Hematopoietic multipotent progenitor cell treated with erythropoietin and hydrocortisone succinate and interleukin-3 and kit ligand, for 4 days (in vitro differentiated cells): ENCODE measurements at places on chromosomes 2 and 18.

- DNase-seq: peak; percentile 13
Measured at GRCh38 chr2:60260639-60261296, 292.7 kb downstream of the BCL11A start.

GRCh38 chr18:49081511-49082155, 130.9 kb upstream of the SMAD7 start:
- DNase-seq: no peak

DNA sequence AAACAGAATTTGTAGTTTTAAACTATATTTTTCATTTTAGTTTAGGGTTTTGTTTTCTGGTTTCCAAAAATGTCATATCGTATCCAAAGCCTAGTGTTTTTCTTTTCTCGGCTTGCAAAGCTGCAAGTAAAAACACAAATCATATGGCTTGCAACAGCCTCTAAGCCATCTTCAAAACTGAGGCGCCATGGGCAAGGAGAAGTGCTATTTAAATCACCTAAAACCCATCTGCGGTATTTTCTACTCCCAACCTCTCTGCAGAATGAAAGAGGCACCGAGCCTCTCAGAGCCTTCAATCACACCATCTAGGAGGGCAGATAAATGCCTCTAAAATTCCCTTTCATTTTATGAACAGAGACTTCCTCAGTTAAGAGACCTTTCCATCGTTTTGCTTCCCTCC, 25.2 kb downstream of the FECH start:
- DNase-seq: no peak

DNA sequence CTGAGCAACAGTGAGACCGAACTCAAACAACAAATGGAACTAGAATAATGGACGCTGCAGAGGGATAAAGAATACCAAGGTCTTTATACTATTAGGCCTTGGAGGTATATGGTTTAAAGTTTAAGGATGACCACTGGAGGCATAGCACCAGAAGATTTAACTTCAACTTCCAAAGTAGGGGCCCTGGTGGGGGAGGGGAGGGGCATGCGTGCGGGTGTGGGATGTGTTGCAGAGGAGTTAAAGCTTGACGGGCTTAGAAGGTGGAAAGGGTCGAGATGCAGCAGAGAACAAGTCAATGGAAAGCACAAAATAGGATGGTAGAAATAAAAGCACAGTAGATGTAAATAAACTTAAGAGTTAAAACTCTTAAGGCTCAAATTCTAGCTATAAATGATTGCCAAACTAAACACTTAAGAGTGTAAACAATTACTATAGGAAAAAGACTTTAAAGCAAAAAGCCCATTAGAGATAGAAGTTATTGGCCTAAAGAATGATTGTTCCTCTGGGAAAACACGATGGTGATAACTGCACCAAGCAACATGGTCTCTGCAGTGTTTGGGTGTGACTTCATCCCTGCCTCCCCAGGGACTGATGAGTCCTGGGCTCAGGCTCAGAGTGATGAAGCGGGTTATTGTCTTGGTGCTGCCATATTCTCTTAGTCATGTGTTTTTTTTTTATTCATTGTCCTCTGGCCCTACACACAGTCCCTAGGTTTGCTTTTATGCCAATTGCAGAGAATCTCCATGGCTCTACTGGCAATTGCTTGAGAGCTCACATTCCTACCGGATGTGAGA, 13.0 kb downstream of the RRM2 start:
- DNase-seq: no peak
